GM12864 (cell line): ENCODE measurements at places on chromosomes 7 and 10.

DNA sequence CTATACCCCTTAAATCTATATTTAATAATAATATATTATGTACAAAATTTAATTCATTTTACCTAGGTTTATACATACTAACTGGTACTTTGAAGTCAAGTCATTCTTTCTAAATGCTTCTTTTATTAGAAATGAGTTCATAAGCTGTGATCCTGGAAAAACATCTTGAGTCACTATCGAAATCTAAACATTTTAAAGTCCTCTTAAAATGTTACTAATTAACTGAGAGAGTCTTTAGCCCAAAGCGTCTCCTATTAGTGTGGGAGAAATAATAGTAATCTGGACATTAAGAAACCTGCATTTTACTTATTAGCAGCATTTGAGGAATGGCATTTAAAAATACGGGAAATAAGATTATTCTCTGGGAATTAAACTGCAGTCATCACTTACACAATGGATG lies 142.7 kb downstream of the CTNNA3 start:
- DNase-seq, result no peak

GRCh38 chr10:88810196-88810961 lies 7.8 kb downstream of the LIPM start:
- peak; percentile 40 for DNase-seq

DNA sequence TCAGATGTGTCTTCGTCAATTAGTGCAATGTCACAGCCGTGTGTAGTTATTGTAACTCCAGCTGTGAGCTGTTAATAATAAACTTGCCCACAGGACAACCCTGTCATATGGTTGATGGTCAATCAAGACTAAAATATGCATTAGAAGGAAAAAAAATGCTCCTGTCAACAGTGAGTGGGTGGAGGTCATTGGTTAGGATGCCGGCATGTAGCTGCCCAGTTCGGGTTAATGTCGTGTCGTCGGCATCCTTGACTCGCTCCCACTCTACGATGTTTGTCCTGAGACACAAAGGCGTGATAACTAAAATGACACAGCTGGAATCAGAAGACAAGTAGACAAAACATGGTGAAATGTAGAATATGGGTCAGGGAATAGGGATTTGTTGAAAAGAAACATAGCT lies 442.8 kb upstream of the NPVF start:
- no peak for DNase-seq

DNA sequence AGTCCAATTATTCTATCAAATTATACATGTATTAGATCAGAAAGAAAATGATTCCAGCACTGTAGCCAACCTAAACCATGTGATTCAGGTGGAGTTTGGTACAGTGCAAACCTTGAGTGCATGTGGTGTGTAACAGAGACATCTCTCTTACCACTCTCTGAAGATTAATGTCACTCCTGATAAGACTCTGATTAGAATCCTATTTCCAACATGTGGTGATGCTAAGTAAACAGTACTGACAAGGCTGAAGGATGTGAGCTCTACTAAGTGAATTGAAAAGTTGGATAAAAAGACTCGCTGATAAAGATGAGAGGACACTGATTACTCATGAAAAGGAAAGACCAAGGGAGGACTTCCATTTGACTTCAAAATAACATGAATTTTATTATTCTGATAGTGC lies 232.0 kb downstream of the SDK1 start:
- DNase-seq, result no peak

DNA sequence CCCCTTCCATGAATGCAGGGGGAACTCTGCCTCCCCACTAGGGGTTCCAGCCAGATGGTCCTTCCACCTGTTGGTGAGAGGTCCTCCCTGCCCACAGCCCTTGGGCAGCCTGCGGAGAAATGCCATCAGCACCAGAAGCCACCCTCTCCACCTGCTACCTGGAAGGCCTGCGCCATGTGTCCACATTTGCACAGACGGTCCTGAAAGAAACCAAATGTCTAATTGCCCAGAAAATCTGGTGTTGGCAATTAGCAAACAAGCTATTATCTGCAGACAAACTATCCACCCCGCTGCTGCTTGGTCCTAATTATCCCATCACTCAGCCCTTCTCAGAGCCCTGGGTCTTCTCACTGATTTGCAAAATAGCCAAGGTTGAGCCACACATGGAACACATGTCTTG lies 32.3 kb downstream of the HSPA12A start:
- DNase-seq, result no peak

DNA sequence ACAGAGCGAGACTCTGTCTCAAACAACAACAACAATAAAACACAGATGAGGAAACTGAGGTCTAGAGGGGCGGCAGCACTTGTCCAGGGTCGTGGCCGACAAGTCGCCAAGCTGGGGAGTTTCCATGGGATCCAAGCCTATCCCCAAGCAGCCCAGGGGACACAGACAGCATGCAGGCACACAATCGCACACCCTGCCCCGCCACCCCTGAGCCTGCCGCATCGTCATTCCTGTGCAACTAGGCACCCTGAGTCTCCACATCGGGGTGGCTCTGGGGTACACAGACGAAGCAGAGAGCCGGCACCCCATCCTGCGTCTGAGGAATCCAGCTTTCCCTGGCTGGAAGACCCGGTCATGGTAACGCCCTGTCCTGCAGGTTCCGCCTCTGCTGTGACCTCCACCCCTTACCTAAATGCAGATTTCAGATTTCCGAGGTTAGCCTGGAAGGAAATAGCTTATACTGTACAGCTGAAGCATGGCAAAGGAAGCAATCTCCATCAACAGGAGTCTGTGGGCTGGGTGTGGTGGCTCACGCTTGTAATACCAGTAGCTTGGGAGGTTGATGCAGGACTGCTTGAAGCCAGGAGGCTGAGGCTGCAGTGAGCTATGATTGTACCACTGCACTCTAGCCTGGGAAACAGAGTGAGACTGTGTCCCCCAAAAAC lies 136.1 kb upstream of the TNRC18 start:
- DNase-seq, result no peak

DNA sequence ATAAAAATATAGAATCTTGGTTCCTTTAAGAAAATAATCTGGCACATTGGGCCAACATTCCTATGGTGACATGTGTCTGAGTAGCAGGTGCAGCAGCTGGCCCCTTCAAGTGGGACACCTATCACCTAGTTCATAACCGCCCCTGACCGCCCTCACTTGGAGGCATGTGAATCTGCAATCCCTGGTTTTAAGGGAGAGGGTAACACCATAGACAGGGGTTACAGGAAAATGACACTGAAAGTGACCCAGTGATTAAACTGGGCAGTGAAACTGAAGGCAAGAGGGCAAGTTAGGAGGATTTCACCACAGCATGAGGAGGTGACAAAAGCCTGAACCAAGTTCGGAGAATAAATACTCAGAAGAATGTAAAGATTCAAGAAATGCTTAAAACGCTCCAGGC lies 1.1 kb downstream of the RSU1 start:
- no peak for DNase-seq

DNA sequence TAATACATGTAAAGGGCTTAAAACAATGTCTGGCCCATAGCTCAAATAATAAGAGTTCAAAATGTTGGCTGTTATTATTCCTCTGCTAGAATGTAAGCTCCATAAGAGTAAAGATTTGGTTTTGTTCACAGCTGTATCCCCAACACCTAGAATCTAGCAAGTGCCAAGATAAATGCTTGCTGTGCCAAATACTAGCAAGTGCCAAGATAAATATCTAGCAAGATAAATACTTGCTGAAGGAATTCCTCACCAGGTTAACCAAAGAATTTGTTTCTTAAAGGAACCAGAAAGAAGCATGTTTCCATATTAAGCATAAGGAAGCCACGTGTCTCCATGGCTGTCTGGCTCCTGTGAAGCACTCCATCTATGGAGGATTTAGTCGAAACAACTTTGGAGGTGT lies 235.2 kb upstream of the SP4 start:
- DNase-seq, result no peak

DNA sequence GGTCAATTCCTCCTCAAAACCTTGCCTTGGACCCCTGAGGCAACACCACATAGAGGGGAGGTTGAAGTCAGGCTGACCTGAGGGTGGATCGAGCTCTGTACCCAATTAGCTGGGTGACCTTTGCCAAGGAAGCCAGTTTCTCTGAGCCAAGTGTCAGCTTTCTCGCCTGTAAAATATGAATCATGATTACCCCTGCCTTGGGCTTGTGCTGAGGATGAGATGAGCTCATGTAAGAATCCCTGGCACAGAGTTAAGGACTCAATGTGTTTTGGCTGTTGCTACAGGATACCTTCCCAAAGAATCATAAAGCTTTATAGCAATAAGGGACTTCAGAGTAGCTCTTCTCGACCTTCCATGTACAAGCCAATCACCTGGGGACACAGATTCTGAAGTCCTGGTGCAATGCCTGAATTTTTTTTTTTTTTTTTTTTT lies 43.5 kb upstream of the CACUL1 start:
- no peak for DNase-seq

- DNase-seq, result no peak
These were observed 302.6 kb downstream of the CALN1 start for GRCh38 chr7:72109566-72109965.

GRCh38 chr7:116439841-116440549 lies 59.5 kb upstream of the CAV2 start:
- DNase-seq, result no peak

DNA sequence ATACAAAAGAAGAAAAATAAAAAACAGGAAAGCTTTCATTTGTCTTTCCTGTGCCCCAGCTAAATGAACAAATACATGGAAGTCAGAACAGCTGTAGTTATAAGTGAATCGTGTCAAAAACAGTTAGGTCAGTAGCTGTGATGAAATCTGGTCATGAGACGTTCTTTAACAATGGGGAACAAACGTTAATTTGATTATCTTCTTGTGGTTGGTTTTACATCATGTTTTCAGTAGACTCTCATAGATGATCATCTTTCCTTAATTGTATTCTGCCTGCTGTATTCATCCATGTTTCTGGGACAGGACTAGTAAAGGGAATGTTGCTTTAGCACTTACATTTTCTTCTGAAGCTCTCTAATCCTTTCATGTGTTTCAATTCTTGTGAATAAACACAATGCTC lies 97.0 kb downstream of the PCLO start:
- no peak for DNase-seq
